ENCODE measurements at places on chromosomes 5 and 9.

DNA sequence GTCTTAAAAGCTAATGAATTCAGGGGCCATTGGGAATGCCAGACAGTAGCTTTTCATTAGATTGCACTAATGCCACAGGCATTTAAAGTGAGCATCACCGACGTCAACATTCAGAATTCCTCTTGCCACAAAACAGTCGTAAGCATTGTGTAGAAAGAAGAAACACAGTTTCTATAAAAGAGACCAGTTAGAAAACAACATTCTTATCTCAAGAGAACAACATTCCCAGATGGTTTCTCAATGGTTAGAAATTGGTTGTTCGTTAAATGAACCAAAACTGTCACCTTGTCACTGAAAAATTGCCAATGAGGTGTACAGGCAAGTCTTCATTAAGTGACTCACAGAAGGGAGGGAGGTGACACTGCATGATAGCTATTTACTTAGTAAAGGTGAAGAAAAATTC lies 401.6 kb upstream of the PRR16 start:
- no peak for DNase-seq

DNA sequence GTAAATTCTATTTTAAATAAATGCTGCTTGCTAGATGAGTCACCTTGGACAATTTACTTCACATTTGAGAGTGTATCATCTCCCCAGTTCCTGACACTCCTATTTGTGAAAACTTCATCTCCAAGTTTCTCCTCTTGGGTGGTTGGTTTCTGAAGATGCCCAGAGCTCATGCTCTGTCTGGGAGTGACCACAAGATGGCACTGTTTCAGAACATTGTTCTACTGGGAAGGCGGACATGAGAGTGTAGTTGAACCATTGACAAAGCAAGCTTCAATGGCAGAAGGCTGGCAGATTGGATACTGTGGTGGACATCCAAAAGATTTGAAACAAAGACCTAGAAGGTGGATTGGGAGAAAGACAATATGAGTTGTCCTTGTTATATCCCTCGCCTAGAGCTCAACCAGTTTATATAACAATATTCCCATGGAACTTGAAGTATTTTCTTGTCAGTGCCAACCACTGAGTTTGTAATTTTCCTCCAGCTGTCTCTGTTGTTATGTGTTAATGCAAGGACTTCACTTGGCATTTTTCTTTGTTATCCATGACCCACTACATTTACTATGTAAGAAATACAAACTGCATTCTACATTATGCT lies 234.3 kb upstream of the ANKH start:
- DNase-seq, result peak; percentile 75

DNA sequence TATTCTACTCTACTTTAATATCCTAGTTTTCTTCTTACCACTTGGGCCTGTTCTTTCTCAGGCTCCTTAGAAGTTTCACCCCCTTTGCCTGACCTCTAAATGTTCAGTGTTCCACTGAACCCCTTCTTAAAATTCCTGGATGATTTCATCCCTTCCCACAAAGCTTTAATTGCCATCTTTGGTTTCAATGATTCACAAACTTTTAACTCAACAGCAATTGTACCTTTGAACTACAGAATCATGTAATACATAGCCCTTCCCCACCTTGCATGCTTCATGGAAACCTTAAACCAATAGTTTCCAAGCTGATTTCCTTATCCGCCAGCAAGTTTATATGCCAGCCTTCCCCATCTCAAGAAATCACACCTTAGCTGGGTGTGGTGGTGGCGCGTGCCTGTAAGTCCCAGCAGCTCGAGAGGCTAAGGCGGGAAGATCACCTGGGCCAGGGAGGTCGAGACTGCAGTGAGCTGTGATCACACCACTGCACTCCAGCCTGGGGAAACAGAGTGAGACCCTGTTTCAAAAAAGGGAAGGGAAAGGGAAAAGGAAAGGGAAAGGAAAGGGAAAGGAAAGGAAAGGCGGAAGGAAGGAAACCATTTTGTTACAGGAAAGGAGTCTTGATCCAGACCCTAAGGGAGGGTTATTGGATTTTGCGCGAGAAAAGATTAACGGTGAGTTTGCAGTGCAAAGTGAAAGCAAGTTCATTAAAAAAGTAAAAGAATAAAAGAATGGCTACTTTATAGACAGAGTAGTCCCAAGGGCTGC lies 1023.7 kb upstream of the DMAC1 start:
- DNase-seq, result no peak

- no peak for DNase-seq
These were observed 94.5 kb downstream of the TMC1 start for GRCh38 chr9:72615931-72616330.

DNA sequence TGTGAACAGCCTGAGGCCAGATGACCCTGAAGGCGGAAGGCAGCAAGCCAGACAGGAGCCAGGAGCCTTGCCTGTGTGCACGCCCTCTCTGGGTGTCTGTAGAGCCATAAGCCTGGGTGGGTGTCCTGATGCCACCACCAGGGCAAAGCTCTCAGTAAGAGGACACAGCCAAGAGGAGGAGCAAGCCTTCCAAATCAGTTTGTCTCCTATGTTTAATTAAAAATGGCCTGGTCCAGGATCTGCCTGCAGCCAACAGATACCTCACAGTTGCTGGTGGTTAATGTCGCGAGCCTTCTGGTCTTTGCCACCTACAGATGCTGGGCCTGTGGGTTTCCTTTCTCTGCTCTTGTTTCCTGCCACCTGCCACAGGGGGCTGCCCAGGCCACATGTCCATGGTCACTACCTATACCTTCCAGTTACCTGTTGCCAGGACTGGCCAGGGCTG lies 56.9 kb downstream of the SYK start:
- no peak for DNase-seq

GRCh38 chr5:172544371-172545095 lies 90.2 kb upstream of the SH3PXD2B start:
- DNase-seq, result no peak

DNA sequence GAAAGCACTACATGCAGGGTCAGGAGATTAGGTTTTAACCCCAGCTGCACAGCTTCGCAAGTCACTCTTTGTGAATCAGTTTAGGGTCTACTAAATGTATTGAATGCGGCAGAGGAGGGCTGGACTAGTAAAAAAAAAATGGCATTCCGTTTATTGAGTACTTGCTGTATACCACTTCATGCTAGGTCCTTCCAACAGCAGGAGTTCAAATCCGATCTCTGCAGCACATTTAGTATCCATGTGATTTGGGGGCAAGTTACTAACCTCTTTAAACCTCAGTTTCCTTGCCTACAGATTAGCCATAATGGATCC lies 204.4 kb downstream of the SNCAIP start:
- DNase-seq, result no peak

DNA sequence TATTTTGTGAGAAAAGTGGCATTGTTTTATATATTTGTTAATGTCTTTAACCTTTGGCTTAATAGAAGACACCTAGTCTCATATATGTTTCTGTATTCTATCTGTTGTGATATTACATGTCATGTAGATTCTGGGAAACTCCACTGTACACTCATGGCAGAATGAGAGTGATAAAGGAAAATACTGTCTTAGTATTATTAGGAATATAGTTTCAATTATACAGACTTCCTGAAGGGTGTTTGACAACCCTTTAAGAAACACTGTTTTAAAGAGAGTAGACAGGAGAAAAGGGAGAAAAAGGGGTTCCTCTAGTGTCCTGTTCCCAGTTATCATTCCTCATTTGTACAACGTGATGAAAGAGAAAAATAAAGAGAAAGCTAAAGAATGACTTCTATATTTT lies 42.1 kb upstream of the SPEF2 start:
- no peak for DNase-seq
